ENCODE measurements at places on chromosomes 5 and 9.

GRCh38 chr9:79329861-79330260 is 241.9 kb upstream of the TLE4 start:
- no peak for DNase-seq

GRCh38 chr9:31629292-31629691 is 755.2 kb upstream of the ACO1 start:
- no peak for DNase-seq

DNA sequence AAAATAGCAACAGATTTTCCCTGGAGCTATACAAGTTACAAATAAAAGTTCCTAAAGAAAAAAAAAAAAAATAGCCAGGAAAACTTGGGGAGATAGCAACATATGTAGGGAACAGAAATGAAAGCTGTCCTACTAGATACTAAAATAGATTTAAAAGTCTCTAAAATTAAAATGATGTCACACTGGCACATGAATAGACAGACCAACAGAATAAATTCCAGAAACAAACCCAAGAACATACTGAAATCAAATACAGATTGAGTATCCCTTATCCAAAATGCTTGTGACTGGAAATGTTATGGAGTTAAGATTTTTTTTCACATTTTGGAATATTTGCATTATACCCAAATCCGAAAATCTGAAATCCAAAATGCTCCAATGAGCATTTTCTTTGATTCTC is 23.8 kb downstream of the GOLPH3 start:
- no peak for DNase-seq

GRCh38 chr9:127742435-127743088 is 7.5 kb upstream of the TOR2A start:
- DNase-seq, result peak; percentile 90

GRCh38 chr9:107481035-107481434 is 8.5 kb downstream of the KLF4 start:
- DNase-seq, result peak; percentile 35

- no peak for DNase-seq
These were observed 69.7 kb downstream of the PRLR start for GRCh38 chr5:35160486-35161116.

DNA sequence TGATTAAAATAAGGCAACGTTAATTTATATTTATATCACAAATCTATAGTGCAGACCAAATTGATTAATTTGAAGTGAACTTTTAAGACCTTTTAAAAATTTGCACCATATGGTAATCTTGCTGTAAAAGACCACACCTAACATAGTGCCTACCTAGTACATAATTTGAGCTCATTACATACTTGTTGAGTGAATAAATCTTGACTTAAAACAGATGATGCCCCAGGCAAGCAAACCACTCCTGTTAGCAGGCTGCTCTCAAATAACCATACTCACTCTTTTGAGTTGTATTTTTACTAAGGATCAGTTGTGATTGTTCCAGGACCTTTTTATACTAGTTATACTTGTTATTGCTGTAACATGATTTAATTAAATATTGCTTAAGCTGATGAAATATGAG is 27.2 kb downstream of the CMYA5 start:
- DNase-seq, result no peak

GRCh38 chr5:72465601-72466563 is 41.3 kb downstream of the ZNF366 start:
- DNase-seq, result peak; percentile 75

DNA sequence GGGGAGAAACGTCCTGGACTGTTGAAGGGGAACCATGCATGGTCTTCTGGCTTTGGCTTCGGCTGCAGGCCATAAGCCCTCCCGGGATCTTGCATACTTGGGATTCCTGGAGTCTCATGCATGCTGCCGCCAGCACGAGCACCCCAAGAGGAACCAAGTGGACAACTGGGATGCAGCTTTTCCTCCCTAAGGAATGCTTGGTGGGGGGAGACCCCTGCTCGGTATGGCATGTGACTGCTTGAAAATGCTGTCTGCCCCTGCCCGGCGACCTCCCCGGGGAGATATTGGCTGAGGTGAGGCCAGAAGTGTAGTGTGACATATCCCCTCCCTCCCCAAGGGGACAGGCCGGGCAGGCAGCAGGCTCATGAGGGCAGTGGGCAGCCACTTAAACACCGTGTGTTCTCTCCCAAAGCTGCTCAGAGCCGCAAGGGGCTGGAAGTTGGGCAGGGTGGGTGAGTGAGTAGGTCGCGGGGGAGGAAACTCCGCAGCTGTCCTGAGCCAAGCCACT is 15.7 kb downstream of the TMEM171 start:
- DNase-seq, result no peak

DNA sequence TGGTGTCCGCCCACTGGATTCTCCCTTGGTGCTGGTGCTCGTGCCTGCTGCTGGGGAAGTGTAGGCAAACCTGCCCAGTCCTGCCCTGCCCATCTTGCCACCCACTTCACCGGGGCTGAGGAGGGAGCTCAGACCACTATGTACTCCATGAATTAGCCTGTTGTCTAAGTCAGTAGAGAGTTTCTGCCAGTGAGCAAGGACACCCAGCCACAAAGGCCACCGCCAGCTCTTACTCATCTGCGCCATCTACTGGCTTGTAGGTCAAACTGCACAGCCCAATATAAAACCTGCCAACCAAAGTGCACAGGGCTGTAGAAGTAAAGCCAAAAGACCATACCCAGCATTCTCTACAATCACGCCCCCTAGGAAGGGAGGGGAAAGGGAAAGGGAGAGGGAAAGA is 102.3 kb downstream of the GLIS3 start:
- DNase-seq, result peak; percentile 36

- DNase-seq, result peak; percentile 87
These were observed 11.6 kb upstream of the CMBL start for GRCh38 chr5:10319202-10319851.

- no peak for DNase-seq
These were observed 49.1 kb upstream of the ANKRD55 start for GRCh38 chr5:56282216-56282615.

DNA sequence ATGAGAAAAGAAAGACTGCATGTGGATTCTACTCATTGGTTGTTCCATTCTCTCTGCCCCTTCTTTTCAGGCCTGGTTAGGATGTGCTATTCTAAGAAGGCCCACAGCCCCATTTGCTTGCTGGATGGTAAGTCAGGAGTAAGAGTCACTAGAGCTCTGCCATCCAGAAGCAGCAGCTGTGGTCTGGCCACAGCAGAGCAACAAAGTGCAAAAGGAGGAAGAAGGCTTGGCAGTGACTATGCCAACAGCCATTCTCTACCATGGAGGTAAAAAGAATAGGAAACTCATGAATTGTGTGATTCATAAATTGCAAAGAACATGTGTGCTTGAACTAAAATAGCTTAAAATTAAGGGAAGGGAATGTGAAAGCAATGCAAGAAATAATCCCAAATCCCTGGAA is 20.9 kb downstream of the KLHL3 start:
- no peak for DNase-seq

DNA sequence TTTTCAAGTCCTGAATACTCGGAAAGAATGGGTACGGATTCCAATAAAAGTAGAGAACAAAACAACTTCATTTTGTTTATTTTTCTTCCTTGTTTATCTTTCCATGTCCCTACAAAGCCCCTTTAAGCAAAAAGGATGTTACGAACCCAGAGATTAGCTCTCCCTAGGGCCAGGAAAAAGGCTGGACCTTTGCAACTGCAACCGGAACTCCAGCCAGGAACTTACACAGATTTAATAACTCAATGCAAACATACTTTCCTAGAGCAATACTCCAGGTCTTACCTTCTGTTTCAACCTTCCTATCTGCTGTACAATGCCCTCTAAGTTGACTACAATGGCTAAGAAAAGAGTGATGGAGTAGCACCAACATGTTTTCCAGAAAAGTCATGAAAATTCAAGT is 7.0 kb downstream of the DENND1A start:
- no peak for DNase-seq

GRCh38 chr9:131227959-131228460 is 48.3 kb downstream of the FAM78A start:
- no peak for DNase-seq

DNA sequence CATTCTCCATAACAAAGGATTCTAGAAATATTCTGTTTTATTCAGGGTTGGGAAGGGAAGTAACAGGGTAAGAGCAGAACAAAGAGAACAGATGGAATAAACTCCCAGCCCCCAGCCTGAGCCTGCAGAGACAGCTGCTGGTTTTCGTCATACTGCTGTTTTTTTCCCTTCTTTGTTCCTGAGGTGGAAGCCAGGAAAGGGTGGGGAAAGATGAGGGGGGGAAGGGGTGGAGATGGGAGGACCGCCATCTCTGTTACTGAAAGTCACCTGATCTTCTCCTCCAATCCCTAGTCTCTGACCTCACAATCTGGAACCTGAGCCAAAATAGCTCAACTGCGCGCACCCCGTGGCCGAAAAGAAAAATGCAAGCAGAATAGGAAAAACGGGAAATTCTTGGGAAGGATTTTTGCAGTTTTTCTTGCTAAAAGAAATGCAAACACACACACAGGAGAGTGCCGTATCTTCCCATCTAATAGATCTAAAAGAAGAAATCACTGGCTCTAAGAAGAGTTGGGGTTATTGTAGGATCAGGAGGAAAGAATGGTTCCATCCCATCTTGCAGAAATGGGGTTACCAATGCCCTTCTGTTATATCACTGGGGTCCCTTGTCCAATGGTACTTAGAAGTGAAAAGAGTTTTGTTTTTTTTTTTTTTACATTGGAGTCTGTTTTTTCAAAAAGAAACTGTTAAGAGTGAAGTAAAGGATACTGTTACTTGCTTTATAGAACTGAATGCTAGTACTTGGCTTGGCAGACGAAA is 57.9 kb downstream of the DIAPH1 start:
- peak; percentile 98 for DNase-seq

DNA sequence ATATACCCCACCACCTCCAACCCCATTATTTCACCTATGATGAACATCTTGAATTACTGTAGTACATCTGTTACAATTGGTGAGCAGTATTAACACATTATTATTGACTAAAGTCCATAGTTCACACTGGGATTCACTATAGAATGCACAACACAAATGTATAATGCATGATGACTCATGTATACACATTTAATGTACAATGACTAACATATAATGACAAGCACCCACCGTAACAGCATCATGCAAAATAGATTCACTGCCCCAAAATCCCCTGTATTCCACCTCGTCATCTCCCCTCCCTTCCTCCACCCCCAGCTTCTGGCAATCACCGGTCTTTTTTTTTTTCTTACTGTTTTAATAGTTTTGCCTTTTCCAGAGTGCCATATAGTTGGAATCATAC is 47.1 kb upstream of the NEK6 start:
- DNase-seq, result peak; percentile 55

- no peak for DNase-seq
These were observed 1647.4 kb upstream of the C9orf72 start for GRCh38 chr9:29220596-29221251.

- DNase-seq, result no peak
These were observed 65.1 kb downstream of the BASP1 start for GRCh38 chr5:17282283-17283120.

DNA sequence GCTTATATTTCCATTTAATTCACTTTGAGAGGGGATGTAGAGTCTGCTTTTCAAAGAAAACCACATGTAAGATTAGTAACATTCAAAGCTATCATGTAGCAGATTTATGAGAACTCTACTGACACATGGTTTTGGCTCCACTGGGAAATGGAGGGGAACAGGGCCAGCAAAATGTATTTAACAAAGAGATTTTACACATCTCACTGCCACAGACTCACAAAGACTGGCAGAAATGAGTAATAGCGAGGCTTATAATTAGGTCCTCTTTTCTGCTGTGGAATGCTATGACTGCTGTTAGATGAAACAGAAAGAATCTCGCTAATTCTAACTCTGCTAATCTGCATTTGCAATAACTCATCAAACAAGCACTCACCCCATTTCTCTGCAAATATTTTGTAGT is 4.5 kb downstream of the DAP start:
- peak; percentile 78 for DNase-seq

- DNase-seq, result peak; percentile 42
These were observed 3.4 kb downstream of the TLE1 start for GRCh38 chr9:81685763-81686613.

- DNase-seq, result peak; percentile 68
These were observed 13.1 kb downstream of the DIAPH1 start for GRCh38 chr5:141605523-141606277.

- DNase-seq, result no peak
These were observed 95.8 kb upstream of the KLF9 start for GRCh38 chr9:70510157-70510770.

- peak; percentile 49 for DNase-seq
These were observed 330.1 kb downstream of the ENC1 start for GRCh38 chr5:74310386-74310785.

DNA sequence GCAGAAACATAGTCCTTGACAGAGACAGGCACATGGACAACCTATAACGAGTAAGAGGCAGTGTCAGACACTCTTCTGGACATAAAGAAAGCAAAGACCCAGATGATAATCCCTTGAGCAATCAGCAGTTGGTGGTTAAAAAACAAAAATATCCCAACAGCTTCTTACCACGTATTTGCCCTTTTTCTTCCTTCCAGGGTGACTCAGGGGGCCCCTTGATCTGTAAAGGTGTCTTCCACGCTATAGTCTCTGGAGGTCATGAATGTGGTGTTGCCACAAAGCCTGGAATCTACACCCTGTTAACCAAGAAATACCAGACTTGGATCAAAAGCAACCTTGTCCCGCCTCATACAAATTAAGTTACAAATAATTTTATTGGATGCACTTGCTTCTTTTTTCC is 9.5 kb downstream of the GZMK start:
- no peak for DNase-seq

GRCh38 chr9:125508249-125508648 is 198.8 kb downstream of the MAPKAP1 start:
- DNase-seq, result no peak

- DNase-seq, result no peak
These were observed 100.7 kb downstream of the PDE8B start for GRCh38 chr5:77311214-77311571.

- DNase-seq, result no peak
These were observed 296.3 kb upstream of the SMARCA2 start for GRCh38 chr9:1718836-1719235.

GRCh38 chr9:71891557-71892189 is 19.3 kb downstream of the ABHD17B start:
- DNase-seq, result no peak

GRCh38 chr5:79227484-79228025 is 8.4 kb upstream of the JMY start:
- DNase-seq, result peak; percentile 27

GRCh38 chr9:123597876-123598556 is 242.0 kb downstream of the CRB2 start:
- no peak for DNase-seq

DNA sequence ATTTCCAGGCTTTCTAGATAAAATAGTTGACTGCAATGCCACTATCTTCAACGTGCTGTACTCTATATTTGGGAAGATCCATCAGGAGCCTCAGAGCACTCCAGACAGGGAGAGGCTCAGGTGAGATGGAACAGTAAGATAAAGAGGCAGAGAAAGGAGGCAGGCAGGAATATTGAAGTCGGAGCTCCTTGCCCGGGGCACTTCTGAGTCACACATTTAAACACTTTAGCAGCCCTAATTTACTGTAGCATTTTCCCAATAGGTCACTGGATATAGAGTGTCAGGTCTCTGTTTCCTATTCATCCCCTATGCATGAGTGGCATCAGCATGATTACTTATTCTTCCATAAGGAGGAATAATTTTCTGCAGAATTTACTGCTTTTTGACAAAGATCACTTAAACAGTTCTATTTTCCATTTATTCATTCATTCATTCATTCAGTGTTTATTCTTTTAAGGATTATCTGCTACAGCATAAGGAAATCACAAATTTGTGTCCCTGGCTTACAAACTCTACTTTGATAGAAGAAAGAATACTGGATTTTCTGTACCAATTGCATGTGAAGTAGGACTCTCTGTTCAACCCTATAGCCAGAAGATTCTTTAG is 170.7 kb downstream of the MAPKAP1 start:
- DNase-seq, result no peak

GRCh38 chr5:149865746-149866145 is 78.8 kb downstream of the PDE6A start:
- peak; percentile 41 for DNase-seq

GRCh38 chr9:18384066-18384465 is 89.9 kb upstream of the ADAMTSL1 start:
- peak; percentile 24 for DNase-seq
